ENCODE measurements at places on chromosomes 1 and 21.

- no peak for DNase-seq
Measured at GRCh38 chr1:37493336-37494098, 19.1 kb downstream of the ZC3H12A start.

DNA sequence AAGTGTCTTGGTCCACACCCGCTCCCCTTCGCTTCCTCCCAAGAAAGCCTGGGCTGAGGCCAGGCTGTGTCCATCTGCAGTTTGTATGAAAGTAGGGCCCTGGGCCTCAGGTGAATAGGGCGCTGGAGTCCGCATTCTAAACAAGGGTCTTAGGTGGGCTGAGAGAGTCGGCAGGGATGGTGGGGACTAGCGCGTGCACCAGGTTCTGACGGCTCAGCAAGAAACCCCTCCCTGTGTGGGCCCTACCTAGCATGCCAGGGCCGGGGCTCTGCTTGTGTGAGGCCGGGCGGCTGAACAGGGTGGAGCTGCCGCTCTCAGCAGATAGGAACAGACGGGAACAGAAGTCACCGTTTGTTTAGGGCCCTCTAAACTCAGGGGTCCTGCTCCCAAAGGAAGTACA is 1.7 kb downstream of the ACTRT2 start:
- DNase-seq, result no peak

- no peak for DNase-seq
Measured at GRCh38 chr1:218942431-218942830, 231.2 kb upstream of the LYPLAL1 start.

DNA sequence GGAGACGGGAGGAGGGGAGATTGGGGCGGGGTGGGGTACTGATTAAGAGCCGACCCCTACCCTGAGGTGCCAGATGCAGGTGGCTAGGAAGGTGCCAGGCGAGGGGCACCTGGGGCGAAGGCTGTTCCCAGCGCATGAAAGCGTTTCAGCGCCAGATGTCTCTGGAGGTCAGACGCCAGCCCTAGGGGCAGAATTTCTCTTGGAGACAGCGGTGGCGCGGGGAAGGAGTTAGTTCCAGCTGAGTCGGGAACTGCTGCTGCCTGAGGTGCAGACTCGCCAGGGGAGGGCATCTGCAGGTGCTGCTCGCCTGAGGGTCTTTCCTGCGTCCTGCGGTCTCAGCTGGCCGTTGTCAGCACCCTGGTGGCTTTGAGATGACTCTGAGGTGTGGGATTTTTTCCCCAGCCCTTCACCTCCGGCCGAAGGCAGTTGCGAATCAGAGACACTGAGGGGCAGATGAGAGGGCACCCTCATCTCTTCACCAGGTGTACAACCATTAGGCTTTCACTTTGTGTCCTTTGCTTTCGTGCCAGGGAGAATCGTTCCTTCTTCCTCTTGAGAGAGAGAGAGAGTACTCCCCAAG is 539 bp downstream of the CGN start:
- DNase-seq, result peak; percentile 51

DNA sequence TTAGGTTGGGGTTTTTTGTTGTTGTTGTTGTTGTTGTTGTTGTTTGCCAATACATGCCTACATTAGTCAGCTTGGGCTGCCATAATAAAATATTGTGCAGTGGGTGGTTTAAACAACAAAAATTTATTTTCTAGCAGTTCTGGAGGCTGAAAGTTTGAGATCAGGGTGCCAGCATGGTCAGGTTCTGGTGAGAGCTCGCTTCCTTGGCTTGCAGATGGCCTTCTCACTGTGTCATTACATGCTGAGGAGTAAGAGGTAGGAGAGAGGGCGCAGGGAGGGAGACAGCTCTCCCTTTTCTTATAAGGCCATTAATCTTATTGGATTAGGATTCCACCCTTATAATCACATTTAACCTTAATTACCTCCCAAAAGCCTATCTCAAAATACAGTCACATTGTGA is 52.7 kb downstream of the DIRAS3 start:
- no peak for DNase-seq

DNA sequence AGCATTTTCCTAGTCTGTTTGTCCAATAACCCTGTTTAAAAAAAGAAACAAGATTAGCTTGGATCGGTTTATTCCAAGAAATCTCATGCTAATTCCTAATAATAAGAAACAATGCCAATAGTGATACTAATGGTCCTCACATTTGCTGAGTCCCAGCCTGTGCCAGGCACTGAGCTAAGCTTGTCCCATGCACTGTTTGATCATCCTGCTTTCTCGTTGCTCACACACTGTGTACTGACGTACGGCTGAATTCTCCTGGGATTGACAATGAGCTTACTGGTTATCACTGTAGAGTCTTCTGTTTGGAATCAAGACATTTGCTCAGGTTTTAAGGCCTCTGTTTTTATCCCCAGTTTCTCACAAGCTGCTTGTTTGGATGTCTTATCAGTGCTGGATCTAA is 71.1 kb downstream of the CACNA1E start:
- no peak for DNase-seq

GRCh38 chr1:24003331-24003972 is 23.3 kb upstream of the SRSF10 start:
- no peak for DNase-seq

DNA sequence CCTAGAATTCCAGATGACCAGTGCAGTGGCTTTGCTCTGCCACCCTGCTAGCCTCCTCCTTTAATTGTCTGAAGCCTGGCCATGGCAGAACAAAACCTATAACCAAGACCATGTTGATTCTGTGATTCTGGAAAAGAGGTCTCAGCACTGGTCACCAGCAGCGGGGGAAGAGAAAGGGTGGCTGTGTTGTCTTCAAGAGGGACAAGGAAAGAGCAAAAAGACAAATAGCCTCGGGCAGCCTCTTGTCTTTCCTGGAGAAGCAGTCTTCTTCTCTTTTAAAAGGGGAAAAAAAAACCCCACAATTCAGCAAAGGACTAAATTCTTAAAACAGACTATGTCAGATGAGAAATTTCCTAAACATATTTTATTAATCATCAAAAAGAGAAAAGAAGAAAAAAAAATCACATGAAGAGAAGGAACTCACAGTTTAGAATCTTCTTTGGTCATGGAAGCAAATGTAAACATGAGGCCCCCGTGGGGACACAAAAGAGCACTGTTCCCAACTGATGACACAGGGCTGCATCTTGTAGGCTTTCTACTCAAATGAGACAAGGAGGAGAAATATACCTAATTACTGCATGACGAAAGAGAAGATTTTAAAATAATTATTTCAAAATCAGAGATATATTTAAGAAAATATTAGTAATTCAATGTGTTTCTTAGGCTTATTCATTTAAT is 36.3 kb upstream of the RAP1GAP start:
- DNase-seq, result no peak

DNA sequence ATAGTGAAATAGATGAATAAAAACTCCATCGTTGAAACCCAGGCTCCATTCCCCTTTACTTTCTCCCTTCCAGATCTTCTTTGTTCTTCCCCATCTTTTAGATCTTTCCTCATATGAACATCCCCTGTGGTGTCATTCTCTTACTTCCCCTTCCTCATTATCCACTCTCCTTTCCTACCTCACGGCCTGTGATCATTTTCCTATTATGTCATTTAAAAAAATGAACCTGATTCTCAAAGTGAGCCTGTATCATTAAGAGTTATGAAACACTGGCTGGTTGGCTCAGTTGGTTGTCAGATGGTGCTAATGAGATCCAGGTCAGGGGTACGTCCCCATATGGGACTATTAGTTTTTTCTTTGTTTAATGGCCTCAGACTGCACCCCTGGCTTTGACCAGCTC is 38.3 kb downstream of the TCEANC2 start:
- no peak for DNase-seq

- DNase-seq, result no peak
Measured at GRCh38 chr1:58548371-58548770, 1.8 kb upstream of the OMA1 start.

- DNase-seq, result no peak
Measured at GRCh38 chr1:55127827-55128343, 87.3 kb downstream of the USP24 start.

DNA sequence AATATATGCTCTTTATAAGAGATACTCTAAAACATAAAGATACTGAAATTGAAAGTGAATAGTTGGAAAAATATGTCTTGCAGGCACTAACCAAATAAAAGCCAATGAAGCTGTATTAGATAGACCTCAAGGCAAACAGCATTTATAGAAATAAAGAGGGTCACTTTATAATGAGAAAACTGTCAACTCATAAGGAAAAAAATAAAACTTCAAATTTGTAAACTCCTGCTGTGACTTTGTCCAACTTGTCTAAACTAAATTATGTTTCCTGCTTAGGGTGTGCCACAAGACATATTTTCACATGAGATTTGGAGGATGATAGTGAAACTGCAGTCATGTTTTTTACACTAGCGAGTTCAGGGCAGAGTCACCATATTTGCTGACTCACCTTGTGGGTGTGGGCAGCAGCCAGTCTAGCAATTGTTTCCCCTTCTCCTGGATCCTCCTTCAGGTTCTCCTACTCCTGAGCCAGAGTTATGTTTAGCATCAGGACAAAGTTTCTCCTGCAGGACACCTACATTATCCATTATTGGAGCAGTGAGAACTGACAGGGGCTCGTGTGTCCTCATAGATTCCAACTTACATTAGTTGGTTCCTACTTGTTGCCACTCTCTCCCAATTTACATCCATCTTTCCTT is 43.8 kb downstream of the CD53 start:
- no peak for DNase-seq

GRCh38 chr1:154159554-154159953 is 4.7 kb upstream of the NUP210L start:
- no peak for DNase-seq

DNA sequence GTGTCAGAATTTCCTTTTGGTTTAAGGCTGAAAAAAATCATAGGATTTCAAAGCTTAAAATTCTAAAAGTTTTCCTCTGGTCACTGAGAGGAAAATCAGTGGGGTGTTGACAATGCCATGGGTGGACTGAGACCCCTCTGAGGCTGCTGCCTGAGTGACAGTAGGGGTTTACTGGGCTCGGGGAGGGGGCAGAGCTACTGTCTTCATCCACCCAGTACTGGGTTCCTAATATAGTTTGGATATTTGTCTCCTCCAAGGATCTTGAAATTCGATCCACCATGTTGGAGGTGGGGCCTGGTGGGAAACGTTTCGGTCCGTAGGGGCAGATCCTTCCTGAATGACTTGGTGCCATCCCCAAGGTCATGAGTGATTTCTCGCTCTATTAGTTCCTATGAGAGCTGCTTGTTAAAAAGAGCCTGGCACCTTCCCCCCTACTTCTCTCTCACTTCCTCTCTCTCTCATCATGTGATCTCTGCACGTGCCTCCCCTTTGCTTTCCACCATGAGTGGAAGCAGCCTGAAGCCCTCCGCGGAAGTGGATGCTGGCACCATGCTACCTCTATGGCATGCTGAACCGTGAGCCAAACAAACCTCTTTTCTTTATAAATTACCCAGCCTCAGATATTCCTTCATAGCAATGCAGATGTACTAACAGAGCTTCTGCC is 72.3 kb downstream of the MAP10 start:
- no peak for DNase-seq

DNA sequence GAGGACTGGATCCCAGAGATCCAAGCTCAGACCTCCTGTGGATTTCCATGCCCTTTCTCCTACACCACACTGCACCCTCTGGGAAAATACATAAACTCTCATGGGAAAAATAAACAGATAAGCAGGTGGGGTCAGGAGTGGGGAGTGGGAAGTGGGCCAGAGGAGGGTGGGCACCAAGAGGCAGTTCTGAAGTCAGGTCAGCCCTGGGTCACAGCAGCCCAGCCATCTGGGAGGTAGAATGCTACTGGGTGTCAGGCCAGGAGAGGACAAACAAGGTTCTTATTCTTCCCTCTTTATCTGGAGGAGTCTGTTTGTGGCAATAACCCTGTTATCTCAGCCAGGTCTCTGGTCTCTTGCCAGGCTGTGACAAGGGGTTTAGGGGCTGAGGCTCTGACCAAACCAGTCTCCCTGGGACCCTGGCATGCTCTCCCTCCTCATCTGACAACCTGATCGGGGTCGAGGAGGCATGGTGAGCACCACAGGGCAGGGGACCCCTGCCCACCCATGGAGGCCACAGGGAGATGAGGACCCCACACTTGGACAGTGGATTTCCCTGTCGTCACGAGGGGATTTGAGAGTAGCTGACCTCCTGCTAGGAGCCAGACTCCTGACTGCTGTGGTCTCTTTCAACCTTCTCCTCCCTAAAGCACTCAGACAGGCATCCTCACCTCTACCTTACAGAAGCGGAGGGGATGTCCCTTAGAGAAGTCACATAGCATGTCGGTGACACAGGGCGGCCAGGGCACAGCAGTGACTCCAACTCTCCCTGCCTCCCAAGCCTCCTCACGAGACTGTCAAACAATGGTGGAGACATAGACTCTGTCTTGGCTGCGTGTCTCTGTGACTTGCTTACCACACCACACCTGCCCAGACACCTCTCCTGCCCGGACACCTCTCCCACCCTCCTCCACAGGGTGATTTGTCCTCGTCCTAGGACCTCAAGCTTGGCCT is 51.3 kb upstream of the IFFO2 start:
- no peak for DNase-seq

- DNase-seq, result no peak
Measured at GRCh38 chr1:53409233-53409632, 50.0 kb upstream of the DMRTB1 start.

- DNase-seq, result no peak
Measured at GRCh38 chr21:15437883-15438282, 291.9 kb upstream of the USP25 start.

DNA sequence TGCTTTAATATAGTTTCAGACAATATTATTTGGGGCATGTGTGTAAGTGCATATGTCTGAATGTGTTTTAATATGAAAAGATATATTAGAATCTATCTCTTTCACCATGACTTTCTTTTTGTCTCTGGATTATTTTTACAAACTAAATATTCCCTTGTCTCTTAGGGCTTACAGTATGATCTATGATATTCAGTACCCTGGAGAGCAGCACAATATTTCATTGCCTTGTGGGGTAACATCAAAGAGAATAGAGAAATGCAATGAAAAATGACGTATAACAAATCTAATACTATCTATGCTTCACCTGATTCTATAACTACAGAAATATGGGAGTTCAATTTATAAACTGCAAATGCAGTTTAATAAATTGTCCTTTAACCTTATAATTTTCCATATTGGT is 2084.5 kb downstream of the MRPL39 start:
- no peak for DNase-seq

DNA sequence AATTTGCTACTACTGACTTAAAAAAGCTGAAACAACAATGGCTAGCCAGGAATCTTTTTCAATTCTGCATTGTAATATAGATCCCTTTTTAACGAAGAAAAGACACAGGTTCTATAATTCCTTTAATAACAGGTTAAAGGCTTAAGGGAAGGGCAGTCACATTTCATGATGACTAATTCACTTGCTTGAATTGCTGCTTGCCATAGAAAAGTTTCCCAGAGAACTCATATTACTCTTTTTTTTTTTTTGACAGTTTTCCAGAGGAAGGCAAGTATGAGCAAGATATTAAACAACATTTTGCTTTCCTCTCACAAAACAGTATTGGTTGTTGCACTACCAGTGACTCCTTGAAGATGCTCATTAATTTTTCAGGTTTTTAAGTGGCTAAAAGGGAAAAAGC is 60.9 kb downstream of the IL23R start:
- no peak for DNase-seq

DNA sequence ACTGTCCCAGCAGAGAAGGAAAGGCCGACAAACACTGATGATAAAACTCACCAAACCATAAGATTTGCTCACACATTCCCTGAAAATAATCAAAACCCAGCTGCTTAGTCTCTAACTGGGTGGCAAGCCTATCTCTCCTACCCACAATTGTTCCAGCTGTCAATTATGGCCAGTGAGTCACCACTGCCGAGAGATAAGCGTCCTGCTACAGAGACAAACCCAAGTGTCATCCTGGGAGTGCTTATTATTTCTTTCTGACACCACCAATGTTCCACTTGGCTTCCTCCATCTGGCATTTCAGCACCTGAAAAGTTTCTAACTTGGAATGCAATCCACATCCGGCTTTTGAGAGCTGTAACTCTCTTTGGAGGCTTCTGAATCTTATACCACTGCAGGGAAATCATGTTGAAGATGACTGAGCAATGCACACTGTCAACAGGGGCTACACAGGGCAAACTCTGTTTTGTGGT is 51.5 kb upstream of the VAV3 start:
- no peak for DNase-seq

Data from NCI-H1105 treated with DMSO at 0.1 percent for 48 hours (cell line).